AML-193 (cell line): ENCODE measurements at places on chromosomes 7 and 10.

GRCh38 chr10:130740166-130740565 is 571.4 kb downstream of the TCERG1L start:
- DNase-seq: no peak

DNA sequence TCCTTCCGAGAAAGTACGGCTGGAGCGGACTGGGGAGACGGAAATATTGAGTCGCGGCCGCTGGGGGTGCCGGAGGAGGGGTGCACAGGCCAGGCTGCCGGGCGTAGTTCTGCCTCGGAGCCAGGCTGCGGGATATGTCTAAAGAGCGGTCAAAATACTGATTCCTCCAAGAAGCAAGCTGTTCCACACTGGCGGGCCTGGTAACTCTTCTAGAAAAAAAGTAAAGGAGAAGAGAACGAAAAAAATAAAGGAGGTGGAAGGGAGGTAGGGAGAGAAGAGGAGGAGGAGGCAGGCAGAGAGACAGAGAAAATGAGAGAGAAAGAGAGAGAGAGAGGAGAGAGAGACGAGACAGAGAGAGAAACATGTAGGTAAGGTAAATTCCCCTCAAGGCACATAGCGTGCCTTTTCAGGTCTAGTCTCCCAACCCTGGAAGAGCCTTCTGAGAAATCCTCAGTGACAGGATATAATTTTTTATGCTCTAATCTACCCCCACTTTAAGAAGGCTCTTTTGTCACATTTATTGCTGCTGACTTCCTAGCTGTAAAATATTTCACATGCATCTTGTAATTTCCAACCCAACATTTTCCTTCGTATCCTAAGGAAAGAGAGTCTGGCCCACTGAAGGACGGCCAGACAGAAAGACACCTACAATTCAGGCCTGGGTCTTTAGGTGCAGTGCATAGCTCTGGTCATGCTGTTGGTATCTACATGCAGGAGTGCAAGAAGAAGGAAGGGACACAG is 5.7 kb downstream of the DLX5 start:
- no peak for DNase-seq

GRCh38 chr7:131166066-131166465 is 161.6 kb upstream of the MKLN1 start:
- no peak for DNase-seq

GRCh38 chr10:24926557-24926956 is 25.8 kb downstream of the PRTFDC1 start:
- DNase-seq: no peak

DNA sequence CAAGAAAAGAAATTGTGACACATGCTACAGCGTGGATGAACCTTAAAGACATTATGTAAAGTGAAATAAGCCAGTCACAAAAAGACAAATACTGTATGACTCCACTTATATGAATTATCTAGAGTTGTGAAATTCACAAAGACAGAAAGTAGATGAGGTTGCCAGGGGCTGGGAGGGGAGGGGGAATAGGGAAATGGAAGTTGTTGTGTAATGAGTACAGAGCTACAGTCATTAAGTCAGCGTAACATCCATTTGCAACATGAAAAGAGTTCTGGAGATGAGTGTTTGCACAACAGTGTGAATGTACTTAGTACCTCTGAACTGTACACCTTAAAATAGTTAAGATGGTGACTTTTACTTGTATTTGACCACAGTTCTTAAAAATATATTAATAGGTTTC is 112.1 kb upstream of the CDK1 start:
- DNase-seq: peak; percentile 94

- DNase-seq: no peak
Observed at GRCh38 chr10:15333909-15334649, 37.0 kb downstream of the FAM171A1 start.

DNA sequence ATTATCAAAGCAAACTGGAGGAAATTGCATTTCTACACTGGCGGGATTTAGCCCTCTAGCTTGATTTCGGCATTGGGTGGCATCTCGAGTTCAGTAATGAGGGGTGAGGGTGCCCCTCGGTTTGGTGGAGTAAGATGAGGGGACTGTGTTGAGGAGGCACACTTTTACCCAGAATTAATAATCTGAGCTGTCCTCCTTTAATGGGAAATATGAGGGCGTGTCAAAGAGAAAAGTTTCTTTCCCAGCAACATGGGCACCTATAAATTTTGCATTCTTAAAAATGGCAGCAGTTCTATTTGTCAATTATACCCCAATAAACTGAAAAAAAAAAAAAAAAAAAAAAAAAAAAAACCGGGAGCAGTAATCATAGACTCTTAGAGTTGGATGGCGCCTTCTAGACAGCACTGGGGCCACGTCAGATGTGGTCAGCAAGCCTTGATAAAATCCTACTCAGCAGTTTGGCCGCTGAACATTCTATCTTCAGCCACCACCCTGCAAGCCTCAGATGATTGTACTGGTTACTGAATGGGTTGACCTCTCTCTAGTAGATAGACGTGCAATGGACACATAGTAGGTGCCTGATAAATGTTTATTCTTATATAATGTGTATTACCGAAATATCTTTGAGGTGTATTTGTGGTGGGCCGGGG is 931 bp downstream of the PAPSS2 start:
- no peak for DNase-seq

- DNase-seq: no peak
Observed at GRCh38 chr10:111600772-111601171, 523.9 kb downstream of the ADRA2A start.

- DNase-seq: no peak
Observed at GRCh38 chr10:110993024-110993693, 73.8 kb downstream of the SHOC2 start.

DNA sequence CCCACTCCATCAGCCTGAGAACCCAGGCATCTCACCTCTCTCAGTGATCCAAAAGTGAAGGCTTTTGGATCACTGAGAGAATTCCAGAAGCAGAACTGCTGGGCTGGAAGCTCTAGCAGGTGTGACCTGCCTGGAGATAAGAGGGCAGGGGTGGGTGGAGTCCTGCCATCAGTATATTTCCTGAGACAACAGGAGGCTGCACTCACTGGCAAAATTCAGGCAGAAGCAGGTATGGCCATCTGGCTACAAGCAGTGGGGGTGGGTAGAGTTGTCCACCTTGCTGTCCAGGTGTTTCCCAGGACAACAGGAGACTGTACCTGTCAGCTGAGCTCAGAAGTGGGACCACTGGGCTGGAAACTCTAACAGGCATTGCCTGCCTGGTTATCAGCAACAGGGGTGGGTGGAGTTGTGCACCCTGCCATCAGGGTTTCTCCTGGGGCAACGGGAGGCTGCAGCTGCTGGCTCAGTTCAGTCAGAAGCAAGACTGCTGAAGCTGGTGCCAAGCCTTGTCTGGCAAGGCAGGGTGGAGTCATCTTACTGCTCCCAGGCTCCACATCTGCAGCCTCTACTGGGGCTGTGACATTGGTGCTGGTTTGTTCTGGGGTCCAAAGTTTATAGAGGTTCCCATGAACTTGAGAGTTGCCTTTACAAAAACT is 47.2 kb upstream of the SFTPD start:
- DNase-seq: no peak

GRCh38 chr10:86023336-86023735 is 343.3 kb downstream of the GRID1 start:
- DNase-seq: no peak
